ENCODE measurements at places on chromosomes 16 and 17.

DNA sequence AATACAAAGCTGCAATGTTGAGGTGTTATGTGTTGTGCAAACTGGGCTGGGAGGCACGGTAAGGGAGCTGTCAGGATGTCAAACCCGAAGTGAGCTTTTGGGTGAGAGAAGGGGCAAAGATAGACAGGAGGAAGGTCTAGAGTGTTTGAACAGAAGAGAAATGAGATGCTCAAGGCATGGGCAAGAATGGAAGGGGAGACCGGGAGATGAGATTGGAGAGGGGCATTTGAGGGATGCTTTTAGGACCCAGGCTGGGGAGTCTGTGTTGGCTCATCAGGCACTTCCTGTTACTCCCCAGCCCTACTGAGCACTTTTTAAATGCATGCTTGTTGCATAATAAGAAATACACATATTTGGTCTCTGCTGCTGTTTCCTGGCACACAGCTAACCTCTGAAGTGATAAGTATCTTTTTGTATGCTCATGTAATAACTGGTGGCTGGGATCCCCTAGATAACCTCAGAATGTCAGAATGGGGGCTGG, 13.7 kb downstream of the UNC45B start:
- no peak for DNase-seq

GRCh38 chr17:12133183-12133582, 112.5 kb downstream of the MAP2K4 start:
- DNase-seq = no peak

GRCh38 chr16:21943571-21943970, 9.6 kb upstream of the UQCRC2 start:
- DNase-seq = no peak

DNA sequence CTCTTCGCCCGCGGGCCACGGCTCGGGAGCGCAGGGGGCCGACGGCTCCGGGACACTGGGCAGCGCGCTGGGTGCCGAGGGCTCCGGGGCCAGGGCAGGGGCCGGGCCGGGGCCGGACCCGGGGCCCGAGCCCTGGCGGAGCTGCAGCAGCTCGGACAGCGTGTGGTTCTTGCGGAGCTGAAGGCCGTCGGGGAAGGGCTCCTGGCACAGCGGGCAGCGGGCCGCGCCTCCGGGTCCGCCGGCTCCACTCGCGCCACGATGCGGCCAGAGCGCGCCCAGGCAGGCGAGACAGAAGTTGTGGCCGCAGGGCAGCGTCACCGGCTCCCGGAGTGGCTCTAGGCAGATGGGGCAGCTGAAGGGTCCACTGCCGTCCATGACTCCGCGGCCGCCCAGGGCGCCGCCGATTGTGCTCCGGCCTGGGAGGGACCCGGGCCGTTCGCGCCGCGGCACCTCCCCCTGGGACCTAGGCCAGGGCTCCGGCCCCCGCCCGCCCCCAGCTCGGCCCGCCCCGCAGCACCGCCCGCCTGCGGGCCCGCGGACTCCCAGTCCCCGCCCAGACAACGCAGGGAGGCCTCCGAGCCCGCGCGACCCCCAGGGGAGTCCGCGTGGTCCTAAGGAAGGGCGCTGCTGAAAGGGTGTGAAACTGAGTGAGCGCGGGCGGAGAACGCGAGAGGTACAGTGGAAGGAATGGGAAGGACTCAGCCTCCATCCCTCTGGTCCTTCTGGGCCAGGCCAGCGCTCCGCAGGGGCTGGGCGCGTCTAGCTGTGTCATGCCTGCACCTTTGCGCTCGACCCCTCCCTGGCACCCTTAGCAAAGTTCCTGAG, at the start of gene TRIM47:
Gene TRIM47 (minus strand): TSS at position 408 of the 825 bp plus-strand sequence. CDS start 33 bp downstream, at position 375.
- DNase-seq = peak; percentile 47

- DNase-seq = no peak
These were observed 16.8 kb upstream of the TRPV2 start for GRCh38 chr17:16398270-16399267.

DNA sequence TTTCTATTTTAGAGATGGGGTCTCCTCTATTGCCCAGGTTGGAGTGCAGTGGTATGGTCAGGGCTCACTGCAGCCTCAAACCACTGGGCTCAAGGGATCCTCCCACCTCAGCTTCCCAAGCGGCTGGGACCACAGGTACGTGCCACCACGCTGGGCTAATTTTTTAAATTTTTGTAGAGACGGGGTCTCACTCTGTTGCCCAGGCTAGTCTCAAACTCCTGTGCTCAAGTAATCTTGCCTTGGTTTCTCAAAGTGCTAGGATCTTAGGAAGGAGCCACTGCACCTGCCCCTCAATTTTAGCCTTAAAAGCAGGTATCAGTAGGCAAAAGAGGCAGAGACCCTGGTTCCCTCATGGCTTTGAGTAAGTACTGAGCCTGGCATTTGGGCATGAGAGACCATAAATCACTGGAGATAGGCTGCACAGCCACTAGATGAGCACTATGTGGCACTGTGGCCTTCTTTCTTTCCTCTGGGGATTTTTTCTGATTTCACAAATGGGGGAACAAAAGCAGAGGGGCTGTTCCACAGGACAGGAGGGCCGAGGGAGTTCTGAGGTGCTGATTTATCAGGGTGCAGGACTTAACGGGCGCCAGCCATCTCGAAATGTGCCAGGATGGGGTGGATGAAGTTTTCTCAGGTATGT, 82.2 kb downstream of the PLXDC1 start:
- peak; percentile 53 for DNase-seq

DNA sequence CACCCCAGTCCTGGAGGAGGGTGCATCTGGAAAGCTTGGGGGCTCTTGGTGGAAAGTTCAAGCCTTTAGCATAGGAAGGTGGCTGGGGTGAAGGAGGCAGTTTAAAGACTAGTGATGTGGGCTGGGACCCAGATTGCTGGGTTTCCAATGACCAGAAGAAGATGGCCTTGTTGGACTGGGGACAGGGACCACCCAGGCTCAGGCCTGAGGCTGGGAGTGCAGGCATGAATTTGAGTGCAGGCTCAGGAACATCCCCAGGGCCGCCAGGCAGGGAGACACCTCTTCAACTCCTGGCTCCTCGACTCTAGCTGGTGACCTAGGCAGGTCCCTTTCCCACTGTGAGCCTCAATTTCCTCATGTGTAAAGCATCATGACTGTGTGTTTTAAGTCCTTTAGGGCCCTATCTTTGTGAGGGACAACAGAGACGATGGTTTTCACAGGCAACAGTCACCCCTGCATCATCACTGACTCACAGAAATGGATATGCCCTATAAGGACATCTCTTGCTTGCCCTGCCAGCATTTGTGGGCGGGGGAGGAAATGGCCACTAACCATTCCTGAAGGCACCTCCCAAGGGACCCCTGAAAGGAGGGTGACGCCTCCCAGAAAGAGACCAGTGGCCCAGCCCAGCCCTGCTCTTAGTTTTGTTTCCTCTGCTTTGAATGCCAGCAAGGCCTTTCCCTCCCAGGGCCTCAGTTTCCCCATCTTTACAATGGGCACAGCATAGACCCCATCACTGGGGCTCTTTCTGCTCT, 11.1 kb downstream of the NLRC5 start:
- no peak for DNase-seq

GRCh38 chr17:65398040-65398787, 163.2 kb downstream of the AXIN2 start:
- DNase-seq = no peak

- peak; percentile 88 for DNase-seq
These were observed 41.1 kb upstream of the FOXJ1 start for GRCh38 chr17:76182016-76182764.

DNA sequence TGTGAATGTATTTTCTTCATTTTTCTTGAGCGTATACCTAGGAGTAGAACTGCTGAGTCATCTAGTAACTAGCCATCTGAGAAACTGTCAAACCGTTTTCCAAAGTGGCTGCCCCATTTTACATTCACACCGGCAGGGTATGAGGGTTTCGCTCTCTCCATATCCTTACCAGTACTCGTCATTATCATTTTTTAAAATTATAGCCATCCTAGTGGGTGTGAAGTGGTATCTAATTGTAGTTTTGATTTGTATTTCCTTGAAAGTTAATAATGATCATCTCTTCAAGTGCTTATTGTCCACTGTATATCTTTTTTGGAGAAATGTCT, 6.0 kb downstream of the RNF157 start:
- DNase-seq = no peak

DNA sequence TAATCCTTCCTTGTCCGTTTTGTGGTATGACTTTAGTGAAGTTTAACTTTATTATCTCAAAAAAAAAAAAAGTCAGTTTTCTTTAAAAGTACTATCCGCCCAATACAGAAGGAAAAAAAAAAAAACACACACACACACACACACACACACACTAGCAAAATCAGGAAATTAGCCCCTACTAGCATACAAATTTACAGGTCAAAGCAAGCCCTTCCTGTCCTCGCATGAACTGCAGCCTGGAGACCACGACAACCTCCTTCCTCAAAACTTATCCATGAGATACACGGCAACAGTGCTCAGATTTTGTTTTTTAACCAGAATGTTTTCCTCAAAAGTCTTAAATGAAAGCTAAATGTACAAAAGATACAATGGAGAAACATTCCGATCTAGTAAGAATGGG, 16.2 kb downstream of the NCOR1 start:
- peak; percentile 14 for DNase-seq

GRCh38 chr16:19687279-19687678, 30.7 kb downstream of the KNOP1 start:
- no peak for DNase-seq
